ENCODE measurements at places on chromosomes 6 and 20. TPM values are rescaled to one million over a fixed set of nuclear protein-coding genes. Genes with fewer than 3 reads are reported as not detected.

MAN1A1 gene
- total RNA-seq, result 31.2 TPM

RPS6KA2 gene
- total RNA-seq, result 6.2 TPM

STMND1 gene
- not detected for total RNA-seq

IRF4 gene
- 720 TPM for total RNA-seq

TRAPPC3L gene
- total RNA-seq, result not detected

MAK gene
- 0.35 TPM for total RNA-seq

C4A gene
- 5.3 TPM for total RNA-seq

KIF25 gene
- not detected for total RNA-seq

NR2E1 gene
- total RNA-seq, result not detected

C6orf118 gene
- not detected for total RNA-seq

- DNase-seq, result no peak
Measured at GRCh38 chr20:3313683-3314065, 74.7 kb upstream of the SLC4A11 start.

GRCh38 chr6:153873541-153873940, 165.5 kb upstream of the OPRM1 start:
- no peak for DNase-seq

GRCh38 chr20:60171313-60171712, 213.1 kb downstream of the CDH26 start:
- DNase-seq, result no peak

- DNase-seq, result no peak
Measured at GRCh38 chr6:166643891-166644590, 17.0 kb upstream of the RPS6KA2 start.

DNA sequence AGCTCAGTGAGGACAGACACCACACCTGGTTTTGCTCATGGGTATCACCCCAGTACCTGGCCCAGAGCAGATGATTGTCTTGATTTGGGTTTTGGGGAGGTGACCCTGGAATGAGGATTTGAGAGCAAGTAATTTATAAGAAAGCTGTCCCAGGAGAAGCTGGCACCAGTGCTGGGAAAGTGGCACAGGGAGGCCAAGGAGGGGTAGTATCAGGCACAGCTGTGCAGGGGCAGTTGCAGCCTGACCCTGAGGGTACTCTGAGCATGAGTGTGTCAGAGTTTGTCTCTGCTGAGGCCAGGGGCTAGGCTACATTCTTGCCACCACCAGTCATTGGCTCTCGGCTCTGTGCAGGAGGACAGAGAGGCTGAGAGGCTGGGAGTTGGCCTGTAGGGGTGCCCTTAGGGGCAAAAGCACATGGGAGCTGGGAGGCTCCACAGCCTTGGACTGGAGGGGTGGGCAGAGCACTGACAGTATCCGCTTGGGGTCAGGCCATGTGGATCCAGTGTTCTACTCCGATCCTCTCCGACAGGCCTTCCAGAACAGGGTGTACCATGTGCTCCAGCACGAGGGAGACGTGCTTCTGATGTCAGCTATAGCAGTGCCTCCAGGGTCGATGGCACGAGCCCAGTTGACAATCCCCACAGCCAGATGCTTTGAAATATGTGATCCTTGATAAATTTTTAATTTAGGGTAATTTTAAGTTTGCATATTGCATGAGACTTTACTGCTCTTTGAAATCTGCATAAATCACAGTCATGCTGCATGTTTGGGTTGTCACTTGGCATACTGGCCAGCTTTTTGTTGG, 121.3 kb downstream of the PHACTR3 start:
- no peak for DNase-seq

DNA sequence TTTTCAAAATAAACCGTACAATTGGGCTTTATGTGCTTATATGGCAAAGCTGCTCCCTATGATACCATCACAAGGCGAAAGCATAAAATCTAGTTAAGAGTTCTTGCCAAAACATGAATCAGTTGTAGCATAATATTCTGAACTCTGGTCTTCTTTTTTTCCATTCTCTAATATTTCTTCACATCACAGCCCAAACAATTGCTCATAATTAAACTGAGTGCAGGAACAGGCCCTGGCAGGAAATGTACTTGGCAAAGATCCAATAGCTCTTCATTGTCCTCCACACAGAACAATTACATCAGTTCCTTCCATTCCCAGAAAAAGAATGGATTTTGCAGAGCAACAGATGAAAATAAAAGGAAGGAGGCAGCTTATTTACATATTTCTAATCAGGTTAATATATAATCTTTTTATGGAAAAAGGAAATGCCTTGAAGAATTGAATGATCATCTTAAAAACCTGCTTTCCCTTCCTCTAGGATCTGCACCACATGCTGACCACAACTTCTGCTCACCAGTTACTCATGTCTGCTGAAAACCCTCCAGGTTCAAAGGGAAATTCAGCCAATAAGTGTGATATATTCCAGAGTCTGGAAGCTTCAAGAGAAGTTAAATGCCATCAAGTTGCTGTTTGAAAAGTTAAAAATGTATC, 123.3 kb upstream of the COL21A1 start:
- no peak for DNase-seq

DNA sequence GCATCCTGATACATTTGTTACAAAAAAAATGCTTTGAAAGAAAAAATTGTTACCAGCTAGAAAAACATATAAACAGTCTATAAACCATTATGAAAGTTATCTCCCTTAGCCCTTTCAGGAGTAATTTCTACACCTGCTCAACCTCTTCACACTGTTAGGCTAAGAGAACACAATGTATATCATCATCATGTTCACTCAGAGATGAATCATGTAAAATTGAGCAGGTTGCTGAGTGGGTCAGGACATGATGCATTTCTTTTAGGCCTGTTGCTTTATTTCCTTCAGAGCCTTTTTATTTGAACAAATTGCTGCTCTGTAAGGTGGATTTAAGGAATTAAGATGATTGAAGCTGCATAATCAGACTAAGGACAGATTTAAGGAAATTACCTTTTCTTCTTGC, 531.3 kb upstream of the MAN1A1 start:
- no peak for DNase-seq

DNA sequence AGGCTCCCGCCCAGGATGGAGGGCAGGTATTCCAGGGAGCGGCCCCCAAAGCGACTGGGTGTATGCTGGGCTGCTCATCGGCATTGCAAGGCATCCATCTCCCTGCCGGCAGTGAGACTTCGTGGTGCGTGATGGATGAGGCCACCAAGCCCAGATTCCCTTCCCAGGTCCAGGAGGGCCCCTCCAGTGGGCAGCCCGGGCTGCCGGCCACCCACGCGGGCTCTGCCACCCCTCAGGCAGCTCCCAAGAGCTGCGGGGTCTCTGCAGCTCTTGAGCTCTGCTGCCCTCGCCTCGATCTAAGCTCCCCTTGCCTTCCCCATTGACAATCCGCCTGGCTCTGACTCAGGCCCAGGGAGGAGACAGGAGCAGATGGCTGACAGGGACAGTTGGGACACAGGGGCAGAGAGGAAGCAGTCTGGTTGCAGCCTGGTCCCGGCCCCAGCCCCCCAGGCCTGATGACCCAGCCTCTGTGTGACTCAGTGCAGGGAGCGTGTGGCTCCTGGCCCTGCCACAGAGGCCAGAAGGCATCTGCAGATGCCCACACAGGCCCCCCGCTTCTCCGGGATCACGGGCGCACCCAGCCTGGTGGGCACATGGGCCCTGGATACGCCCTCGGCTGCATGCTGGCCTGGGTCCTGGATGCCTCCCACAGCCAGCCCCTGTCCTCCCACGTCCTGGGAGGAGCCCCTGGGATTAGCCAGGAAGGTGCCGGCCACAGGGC, 33.0 kb downstream of the SLCO4A1 start:
- no peak for DNase-seq

GRCh38 chr20:25257130-25257529, 9.2 kb downstream of the PYGB start:
- no peak for DNase-seq

DNA sequence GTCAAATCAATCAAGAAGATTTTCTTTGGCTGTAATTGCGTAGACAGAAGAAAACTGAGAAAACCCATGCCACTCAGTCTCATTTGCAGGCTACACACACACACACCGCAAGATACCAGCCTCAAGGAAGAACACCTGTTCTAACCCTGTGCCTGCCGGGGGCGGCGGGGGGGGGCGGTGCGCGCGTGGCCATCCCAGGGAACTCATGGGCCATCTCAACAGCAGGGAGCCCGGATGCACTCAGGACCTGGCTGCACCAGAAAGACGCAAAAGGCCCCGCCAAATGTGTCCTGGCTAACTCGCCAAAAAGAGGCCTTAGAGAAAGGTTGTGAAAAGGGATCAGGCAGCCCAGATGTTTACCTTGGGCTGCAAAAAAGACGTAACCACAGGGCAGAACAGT, 2.1 kb downstream of the B3GAT2 start:
- DNase-seq, result no peak

- no peak for DNase-seq
Measured at GRCh38 chr6:133131621-133132465, 109.3 kb upstream of the EYA4 start.

- no peak for DNase-seq
Measured at GRCh38 chr20:60295214-60295613, 337.0 kb downstream of the CDH26 start.

DNA sequence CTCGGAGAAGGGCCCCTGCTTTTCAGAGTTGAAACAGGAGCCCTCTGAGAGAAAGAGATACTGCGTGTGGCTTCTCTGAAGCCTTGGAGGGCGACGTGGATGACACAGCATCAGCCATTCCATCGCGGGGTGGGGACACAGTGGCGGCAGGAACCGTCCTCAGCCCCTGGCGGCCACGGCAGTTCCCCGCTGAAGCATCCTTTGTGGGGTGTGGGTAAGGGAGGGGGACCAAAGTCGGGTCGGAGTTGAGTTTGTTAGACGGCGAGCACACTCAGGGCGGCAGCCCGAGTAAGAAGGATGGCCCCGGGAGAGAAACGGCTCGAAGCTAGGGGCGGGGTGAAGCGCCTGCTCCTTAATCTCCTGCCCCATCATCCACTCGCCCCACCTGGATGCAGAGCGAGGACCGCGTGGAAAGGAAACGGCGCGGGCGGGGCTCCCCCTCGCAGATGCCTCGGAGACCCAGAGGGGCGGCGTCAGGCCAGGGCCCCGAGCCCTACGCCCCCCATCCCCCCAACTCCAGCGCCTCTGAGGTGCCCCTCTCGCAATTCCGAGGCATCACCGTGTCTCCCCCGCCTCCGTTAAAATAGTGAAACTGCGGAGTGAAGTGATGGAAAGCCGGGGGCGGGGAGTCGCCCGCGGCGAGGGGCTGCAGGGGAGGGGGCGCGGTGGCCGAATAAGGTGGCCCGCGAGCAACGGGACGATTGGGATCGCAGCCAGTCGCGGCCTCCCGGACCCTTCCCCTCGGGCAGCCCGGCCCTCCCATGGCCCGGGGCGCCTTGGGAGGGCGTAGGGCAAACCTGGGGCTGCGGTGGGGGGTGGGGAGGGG, 796 bp upstream of the RREB1 start:
- DNase-seq, result peak; percentile 60

DNA sequence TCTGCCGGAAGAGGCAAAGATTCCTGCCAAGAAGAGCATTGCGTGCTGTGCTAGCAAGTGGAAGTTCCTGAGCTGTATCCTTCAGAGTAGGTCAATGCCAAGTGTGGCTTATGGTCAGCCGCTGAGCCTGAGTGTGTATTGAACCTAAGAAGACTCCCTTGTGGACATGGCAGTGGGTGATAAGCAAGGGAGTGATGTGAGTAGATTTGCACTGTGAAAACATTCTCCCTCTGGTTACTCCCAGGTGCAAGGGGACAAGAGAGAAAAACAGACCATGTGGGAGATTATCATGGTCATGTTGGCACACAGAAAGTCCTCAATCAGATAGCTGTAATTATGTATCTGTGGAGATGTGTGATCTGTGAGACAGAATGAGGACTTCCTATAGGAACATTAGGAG, 6.1 kb upstream of the TMEM74B start:
- no peak for DNase-seq

DNA sequence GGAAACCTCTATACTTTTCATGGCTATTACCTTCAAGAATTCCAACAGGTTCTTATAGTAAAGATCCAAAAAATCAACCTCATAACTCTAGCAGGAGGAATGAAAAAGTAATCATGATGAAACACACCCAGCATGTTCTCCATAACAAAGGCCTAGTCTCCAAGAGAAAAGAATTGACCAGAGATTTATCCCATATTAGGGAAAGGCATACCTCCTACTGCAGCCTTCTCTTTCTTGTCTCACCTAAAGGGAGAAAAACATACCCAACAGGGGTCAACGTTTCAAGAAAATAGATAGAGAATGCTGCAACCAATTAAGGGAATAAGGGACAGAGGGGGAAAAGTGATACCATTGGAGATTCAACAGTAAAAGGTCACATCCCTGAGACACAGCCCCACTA, 262.5 kb downstream of the FRK start:
- DNase-seq, result no peak

DNA sequence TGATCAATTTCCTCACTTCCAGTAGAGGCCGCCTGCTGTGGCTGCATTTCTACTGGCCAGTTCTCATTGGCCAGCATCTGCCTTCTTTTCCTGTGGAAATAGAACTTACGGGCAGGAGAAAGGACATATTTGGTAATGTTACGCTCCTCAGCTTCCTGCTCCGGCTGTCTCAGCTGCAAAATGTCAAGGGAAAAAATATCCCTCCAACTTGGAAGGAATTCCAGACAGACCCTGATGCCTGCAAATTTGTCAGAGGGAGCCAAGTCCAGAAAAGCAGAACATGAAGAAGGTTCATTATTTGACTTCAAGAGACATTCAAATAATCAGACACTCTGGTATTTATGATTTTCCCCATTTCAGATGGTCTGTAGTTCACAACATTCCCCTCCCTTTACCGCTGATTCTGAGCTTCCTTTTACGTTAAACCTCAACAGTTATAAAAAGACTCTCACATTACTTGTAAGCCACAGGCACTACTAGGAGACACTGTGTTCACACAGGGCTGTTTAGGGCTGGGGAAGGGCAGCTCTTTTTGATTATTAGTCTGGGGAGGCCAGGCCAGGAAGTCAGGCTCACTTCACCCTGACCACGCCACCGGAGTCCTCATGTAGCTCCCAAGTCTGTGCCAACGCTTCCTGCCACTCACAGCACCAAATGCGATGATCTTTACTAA, 179.6 kb upstream of the CCN2 start:
- no peak for DNase-seq

GRCh38 chr6:12957321-12958051, 240.9 kb downstream of the PHACTR1 start:
- no peak for DNase-seq

- DNase-seq, result no peak
Measured at GRCh38 chr6:157471077-157471686, 90.2 kb downstream of the ZDHHC14 start.

DNA sequence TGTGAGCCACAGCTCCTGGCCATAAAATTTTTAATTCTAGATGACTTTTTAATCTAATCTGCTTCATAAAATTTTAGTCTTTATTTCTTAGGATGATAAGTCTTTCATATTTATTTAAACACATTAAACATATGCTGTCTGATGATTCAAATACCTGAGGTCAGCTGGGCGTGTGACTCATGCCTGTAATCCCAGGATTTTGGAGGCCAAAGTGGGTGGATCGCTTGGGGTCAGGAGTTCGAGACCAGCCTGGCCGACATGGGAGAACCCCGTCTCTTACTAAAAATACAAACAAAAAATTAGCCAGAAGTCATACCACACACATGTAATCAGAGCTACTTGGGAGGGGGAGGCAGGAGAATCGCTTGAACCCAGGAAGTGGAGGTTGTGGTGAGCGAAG, 53.1 kb downstream of the RBM24 start:
- DNase-seq, result no peak

- DNase-seq, result no peak
Measured at GRCh38 chr6:107075951-107076381, 39.3 kb downstream of the BEND3 start.

Data from activated T-cell treated with anti-CD3 and anti-CD28 coated beads, Interleukin-2, amount 50 U/mL, for 4 hours (primary cell).